AG08395 (cell line): ENCODE measurements at places on chromosomes 12 and 14.

- no peak for DNase-seq
Observed at GRCh38 chr12:29277231-29277630, 103.7 kb downstream of the ERGIC2 start.

- DNase-seq = no peak
Observed at GRCh38 chr14:65228436-65228835, 126.1 kb upstream of the MAX start.

GRCh38 chr12:19841451-19841850, 402.2 kb downstream of the AEBP2 start:
- DNase-seq = no peak

- DNase-seq = no peak
Observed at GRCh38 chr14:104519721-104520120, 59.8 kb upstream of the C14orf180 start.

GRCh38 chr12:21988619-21989018, 47.4 kb upstream of the ABCC9 start:
- DNase-seq = no peak
